ENCODE measurements at places on chromosomes 5 and 9. TPM values are rescaled to one million over a fixed set of nuclear protein-coding genes. Genes with fewer than 3 reads are reported as not detected.

The GAPT gene
- 0.74 TPM for total RNA-seq

The FCN2 gene
- 0.61 TPM for total RNA-seq

The GADD45G gene
- 4.9 TPM for total RNA-seq

The TTC1 gene
- 75.9 TPM for total RNA-seq

The SLC34A3 gene
- total RNA-seq: not detected

The LVRN gene
- total RNA-seq: 2.2 TPM

The PCDHA10 gene
- 10.6 TPM for total RNA-seq

The DMRT2 gene
- 3.3 TPM for total RNA-seq

The TAF11L5 gene
- total RNA-seq: not detected
